ENCODE measurements at places on chromosomes 12 and 14. TPM values are rescaled to one million over a fixed set of nuclear protein-coding genes. Genes with fewer than 3 reads are reported as not detected.

The EPS8 gene
- polyA plus RNA-seq = 13.0 TPM

The CD4 gene
- polyA plus RNA-seq = 13.7 TPM

The MAP3K9 gene
- 8.5 TPM for polyA plus RNA-seq

The HOXC11 gene
- polyA plus RNA-seq = not detected

The PMCH gene
- polyA plus RNA-seq = not detected

The CLEC1B gene
- polyA plus RNA-seq = not detected

The SPATS2 gene
- polyA plus RNA-seq = 30.7 TPM

The ANKRD33 gene
- polyA plus RNA-seq = not detected

Data from brain (organoid and tissue), 16 donors.